ENCODE measurements at places on chromosomes 1 and 21.

- DNase-seq: no peak
Observed at GRCh38 chr1:247833601-247834000, 8.1 kb downstream of the OR11L1 start.

DNA sequence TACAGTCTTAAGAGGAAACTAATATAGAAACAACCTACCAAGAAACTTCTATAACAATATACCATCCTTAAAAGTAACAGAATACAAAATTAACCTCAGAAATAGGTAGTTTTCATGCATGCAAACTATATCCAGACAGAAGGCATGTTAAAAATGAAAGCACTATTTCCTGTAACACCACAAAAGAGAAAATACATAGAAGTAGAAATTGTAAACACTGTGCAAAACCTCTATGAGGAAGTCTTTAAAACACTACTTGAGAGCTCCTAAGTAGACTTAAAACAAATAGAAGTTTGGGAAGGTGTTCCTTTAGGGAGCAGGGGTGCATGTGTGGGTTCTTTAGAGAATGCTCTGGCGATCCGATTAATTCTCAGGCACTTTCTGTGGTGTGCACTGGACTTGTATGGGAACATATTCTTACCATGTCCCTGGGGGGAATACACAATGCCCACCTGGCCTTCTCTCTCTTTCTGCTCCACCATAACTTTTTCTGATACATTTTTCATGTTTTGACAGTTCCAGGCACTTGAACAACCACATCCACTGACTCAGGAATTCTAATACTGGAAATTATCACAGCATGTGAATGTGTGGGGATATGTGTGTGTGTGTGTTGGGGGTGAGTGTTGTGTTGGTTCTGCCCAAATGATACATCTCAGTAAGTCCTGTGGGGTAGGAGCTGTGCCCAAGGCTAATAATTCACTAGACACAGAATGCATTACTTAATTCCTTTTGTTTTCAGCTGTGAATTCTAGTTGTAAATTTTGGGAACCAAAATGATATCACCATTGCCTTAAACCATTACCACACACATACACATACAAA, 866.3 kb upstream of the B3GALT2 start:
- no peak for DNase-seq

- DNase-seq: no peak
Observed at GRCh38 chr1:8241417-8242014, 76.4 kb upstream of the SLC45A1 start.

DNA sequence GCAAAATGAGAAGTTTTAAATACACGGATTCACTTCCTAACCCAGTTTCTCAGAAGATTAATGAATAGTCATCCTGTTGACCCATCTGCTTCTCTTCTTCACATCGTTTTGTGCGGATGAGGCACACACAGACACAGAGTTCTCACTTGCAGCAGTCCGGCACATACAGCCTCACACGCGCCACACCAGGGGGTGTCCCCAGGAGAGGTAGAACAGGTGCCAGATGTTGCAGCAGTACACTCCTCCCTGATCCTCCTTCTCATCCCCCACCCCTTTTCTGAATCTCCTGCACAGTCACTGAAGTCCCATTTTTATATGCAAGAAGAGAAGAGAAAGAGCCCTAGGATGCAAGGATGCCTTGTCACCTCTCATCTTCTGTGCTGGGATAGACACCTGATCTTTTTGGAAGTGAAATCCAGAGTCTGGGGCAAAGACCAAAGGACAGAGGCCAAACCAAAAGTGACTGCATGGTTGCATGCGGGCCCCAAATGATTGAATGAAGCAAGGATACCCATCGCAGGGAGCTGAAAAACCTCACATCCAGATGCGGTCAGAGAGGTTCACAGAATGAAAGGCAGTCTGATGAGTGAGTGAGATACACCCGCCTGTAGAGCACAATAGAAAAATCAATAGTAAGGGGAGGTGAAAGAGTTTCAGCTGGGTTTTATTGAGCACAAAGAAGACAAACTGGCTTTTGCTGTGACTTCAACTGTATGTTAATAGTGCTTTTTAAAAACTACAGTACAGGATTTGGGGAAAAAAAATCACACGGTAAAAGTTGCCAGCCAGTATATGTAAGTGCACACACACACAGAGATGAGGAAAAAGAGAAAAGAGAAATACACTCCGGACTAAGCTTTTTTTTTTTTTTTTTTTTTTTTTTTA, 28.9 kb downstream of the PBX1 start:
- DNase-seq: no peak

GRCh38 chr21:44765231-44766013, 36.2 kb downstream of the UBE2G2 start:
- no peak for DNase-seq

- DNase-seq: no peak
Observed at GRCh38 chr1:193356249-193356648, 169.8 kb upstream of the B3GALT2 start.

GRCh38 chr1:173269490-173270230, 62.5 kb upstream of the TNFSF4 start:
- no peak for DNase-seq

- DNase-seq: no peak
Observed at GRCh38 chr1:157831968-157832626, 9.5 kb downstream of the CD5L start.

DNA sequence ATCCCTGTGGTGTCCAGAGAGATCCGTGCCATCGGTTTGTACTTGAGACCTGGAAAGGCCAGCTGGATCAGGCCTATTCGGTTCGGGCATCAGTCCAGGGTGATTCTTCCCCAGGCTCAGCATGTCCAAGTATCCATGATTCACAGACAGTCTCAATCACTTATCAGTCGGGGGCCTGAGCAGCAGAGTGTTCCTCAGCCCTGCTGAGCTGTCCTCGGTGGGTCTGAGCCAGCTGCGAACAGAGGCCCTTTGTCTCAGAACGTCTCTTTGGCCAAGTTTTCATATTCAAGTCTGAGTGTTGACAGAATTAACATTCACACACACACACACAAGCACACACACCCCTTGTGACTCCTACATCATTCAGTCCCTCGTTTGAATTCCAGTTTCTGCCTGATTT, 33.4 kb upstream of the OSBPL9 start:
- peak; percentile 65 for DNase-seq

GRCh38 chr1:162373541-162374260, 3.0 kb downstream of the SPATA46 start:
- no peak for DNase-seq

GRCh38 chr1:102102276-102102780, 105.6 kb upstream of the OLFM3 start:
- DNase-seq: no peak

DNA sequence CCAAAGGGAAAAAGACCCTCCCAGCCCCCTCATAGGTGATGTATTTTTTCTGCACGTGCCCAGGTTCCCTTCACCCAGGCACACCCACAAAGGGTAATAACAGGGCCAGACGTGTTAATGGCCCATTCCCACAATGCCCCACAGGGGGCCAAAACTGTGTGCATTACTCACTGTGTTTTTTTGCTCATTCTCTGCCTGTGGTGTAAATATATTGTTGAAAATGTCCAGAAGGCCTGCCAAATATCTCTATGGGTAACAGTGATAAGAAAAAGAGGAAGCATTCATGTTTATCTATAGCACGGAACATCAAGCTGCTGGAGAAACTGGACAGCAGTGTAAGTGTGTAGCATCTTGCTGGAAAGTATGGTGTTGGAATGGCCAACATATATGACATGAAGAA, 21.9 kb downstream of the RHEX start:
- no peak for DNase-seq

- no peak for DNase-seq
Observed at GRCh38 chr1:8939362-8939995, 6.2 kb upstream of the CA6 start.

DNA sequence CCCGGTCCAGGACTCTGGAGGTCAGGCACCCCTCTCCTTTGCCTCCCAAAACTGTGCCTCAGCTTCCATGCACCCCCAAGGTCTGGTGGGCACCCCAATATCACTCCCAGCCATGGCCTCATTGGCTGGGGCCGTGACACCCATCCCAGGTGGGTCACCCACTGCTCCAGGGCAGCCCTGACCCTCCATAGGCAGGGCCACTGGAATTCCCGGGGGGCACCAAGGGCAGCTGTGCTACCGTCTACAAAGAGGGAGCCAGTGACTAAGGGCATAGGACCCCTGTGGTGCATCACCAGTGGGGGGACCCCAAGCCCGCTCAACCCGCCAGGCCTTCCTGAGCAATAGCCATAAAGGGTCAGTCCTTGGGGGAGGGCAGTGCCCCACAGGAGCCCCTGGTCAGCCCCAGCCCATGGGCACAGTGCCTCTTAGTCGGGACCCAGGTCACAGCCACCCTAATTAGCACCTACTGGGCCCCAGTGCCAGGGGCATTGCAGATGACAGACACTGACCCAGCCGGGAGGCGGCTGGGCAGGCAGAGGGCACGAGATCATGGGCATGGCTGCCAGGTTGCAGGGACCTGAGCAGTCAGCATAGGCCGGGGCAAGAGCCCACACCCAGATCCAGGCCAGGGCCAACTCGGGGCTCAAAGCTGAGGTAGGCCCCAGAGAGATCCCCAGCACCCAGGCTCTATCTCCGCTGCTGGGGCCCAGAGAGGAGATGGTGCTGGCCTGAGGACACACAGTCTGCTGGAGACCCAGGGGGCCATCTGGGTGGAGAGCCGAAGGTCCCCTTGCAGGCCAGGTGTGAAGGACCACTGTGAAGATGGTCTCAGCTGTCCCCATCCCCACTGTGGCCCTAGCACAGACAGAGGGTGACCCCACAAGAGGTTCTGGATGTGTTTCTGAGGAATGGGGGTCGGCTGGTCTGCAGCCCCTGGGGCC, 19.0 kb upstream of the ARF1 start:
- no peak for DNase-seq

DNA sequence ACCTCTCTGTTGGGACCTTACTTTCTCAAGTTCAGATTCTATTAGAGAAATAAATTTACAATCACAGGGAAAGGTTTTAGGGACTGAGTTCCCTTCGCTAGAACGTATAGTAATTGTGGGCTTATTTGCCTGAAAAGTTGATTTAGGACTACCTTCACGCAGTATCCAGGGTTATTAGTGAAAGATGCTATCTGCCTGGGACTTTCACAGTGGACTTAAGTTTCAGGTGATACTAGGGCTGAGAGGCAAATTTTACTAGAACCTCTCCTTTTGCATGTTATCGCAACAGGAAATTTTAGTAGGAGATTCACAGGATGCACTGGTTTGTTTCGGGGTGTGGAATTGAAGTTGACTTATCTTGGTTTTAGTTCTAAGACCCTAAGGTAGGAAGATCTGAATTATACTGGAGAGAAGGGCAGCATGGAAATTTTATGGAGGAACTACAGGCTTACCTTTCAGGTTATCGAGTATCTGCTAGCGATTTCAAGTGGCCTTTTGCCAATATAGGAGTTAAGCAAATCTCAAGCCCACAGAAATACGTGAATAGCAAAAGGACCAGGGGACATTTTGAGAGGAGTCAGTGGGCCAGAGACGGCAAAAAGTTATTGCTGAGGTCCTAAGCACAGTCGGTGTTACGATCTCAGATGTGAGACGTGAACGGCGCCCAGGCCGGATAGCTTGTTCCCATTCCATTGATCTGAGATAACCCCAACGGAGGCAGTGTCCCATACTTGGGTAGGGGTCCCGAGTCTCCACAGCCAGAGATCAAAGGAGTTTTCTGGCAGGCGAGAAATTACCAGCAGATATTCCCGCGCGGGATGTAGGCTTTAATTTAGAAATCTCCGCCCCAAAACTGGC, 723 bp upstream of the GNAI3 start:
- no peak for DNase-seq

DNA sequence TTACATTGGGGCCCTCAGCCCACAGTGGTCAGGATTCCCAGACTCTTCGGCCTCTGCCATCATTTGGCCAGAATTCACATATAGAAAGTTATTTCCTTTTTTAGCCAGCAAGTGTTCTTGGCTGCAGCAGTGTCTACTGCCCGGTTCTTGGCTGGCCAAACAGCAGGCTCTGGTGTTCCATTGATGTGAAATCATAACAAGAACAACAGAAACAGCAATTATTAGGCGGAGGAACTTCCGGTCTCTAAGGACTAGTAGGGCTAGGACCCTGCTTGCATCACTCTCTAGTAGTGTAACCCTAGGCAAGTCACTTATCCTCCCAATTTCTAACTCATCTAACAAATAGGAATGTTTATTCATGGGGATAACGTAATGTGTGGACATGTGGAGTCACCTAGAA, 8.7 kb upstream of the GJA5 start:
- DNase-seq: peak; percentile 39

- DNase-seq: no peak
Observed at GRCh38 chr1:161907265-161907664, 116.4 kb downstream of the OLFML2B start.

- DNase-seq: no peak
Observed at GRCh38 chr21:36122977-36123376, 11.9 kb upstream of the CBR3 start.

GRCh38 chr1:224643653-224644052, 27.5 kb downstream of the CNIH3 start:
- DNase-seq: no peak

Measured in ascending aorta (tissue), 2 donors.